ENCODE measurements at places on chromosomes 7 and 10.

- no peak for DNase-seq
Observed at GRCh38 chr10:23419655-23420329, 19.1 kb upstream of the OTUD1 start.

GRCh38 chr10:5070648-5071410 lies 23.4 kb upstream of the AKR1C3 start:
- no peak for DNase-seq

- no peak for DNase-seq
Observed at GRCh38 chr10:15718694-15719048, 1.1 kb downstream of the ITGA8 start.

GRCh38 chr7:128729494-128729893 lies 9.7 kb upstream of the CALU start:
- no peak for DNase-seq

DNA sequence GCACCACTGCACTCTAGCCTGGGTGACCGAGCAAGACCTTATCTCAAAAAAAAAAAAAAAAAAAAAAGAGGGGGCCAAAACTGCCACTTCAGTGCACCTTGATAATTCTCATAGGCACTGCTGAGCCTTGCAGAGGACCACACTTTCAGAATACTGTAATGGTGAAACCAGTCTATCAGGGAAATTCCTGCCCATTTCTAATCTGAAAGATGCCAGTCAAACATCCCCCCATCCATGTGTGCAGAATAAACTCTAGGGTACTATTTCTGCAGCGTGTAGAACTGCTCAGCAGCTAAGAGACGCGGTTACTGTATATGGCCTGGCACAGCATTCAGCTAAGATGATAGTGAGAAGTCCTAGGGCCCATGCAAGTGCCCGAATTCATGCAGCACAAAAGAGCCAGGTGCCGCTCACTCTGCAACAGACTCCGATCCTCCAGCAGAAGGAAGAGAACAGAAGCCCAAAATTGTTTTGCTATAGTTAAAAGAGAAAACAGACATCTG lies 286.8 kb upstream of the KLF14 start:
- no peak for DNase-seq

DNA sequence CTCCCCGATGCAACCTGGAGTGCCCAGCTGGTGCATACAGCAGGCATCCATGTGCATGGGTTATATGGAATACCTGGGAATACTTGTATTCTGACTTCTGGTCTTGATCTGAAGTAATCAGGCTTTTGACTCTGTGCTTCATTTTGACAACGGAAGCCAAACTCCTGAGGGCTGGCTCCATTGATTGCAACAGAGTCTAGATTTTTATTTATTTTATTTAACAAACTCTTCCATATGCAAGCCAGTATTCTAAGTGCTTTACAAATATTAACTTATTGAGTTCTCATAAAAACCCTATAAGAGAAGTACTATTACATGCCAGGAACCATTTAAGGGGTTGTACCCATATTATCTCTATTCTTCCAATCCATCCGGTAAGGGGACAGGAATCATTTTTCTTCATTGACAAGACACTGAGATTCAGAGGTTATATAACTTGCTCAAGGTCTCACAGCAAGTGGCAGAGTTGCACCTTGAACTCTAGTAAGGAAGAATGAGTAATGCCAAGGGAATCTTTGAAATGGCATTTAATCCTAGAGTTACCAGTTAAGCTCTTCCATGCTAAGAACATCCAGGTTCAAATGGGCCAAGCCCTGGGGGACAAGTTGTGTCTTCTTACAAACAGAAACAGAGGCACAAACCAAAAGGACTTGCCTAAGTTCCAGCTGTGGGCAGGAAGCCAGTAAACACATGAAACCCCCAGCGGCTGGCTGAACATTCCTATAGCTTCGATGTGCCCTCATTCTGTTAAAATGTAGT lies 241.0 kb downstream of the WDR11 start:
- DNase-seq, result no peak

GRCh38 chr7:16710651-16711050 lies 42.9 kb upstream of the TSPAN13 start:
- no peak for DNase-seq

DNA sequence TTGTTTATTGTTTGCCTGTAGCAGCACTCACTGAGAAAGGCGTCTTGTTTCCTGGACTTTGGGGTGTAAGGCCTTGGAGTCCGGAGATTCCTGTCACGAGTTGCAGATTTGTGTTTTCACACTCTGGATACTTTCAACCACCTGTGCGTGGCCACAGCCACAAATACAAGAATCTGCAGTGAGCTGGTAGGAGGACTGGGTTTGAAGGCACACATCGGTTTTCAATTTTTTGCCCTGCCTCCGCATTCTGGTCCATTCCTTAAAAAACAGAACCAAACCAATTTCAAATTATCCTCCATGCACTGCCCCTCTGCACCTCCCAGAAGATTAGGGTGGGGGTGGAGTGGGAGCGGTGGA lies 619 bp downstream of the EXOC4 start:
- no peak for DNase-seq

DNA sequence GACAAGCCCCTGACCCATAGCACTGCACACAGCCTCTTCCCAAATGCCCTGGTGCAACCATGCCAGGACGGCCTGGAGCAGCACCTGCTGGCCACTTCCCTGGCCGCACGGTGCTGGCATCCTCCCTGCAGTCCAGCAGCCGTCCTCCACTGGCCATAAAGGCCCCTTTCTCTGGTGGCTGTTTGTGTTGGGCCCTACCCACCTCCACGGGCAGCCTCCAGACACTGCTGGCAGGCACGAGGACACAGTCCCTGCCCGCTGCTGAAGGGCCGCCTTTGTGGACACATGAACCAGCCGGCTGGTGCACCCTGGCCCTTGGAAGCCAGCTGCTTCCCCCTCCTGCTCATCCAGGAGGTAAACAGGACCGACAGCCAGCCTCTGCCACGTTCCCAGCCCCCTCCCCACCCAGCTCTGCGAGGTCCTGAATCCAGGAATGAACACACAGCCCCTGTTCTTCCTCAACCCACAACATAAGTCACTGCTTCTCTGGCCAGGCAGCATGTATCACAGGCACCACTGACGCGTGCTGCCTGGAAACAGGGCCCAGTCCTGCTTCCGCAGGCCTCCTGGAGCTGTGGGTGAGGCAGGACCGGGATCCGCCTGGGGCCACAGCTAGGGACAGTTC lies 43.8 kb downstream of the SPOCK2 start:
- peak; percentile 66 for DNase-seq

DNA sequence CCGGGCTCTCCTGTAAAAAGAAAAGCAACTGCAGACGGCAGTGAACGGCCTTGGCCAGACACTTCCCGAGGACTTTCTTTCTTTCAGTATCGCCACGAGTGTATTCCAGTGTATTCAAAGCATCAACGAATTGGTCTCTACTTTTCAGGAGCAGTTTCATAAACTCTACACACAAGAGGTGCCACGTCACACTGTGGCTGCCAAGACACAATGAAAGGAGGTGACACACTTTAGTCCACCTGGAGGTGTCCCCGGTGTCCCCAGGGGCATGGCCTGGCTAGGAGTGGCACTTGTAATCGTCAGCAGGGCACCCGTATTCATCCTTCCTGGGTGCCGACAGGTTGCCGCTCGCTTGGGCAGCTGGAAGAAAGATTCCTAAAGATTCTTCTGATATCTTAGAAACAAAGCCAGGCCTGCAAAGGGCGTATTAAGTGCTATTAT lies 5.0 kb downstream of the TNS3 start:
- DNase-seq, result no peak

DNA sequence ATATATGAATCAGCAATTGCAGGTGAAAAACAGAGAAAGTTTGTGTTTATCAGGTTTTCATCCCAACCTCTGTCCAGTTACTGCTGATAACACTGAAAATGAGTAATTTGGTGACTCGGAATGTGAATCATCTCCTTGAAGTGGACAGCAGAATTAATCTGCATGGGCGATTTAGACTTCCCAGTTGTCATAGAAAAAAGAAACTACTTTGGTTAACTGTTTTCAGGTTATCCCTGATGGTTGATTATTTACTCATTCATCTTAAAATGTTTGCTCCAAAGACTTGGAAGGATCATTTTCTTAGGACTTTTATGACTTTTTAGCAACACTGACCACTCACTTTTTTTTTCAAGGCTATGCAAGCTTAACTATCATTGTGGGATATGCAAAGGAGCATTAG lies 504.1 kb upstream of the ANKRD30A start:
- no peak for DNase-seq

GRCh38 chr10:31272841-31273240 lies 46.2 kb upstream of the ZEB1 start:
- DNase-seq, result no peak

DNA sequence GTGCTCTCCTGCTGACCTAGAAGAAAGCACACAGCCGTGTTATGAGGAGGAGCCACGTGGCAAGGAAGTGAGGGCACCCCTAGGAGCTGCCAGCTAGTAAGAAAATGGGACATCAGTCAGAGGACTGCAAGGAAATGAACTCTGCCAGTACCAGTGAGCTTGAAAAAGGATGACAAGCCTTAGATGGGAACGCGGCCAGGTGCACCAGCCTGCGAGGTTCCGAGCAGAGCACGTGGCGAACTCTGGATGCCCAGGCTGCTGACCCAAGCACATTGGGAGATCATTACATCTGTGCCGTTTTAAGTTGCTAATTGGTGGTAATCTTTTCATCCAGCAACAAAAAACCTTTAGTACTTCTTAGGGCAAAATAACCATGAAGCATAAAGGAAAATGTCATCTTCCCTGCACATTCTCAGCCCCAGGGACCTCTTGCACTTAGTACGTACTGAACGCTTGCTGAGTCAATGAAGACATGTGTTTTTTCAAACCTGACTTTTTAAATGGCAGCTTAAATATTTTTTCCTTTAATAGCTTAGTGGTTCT lies 69.4 kb downstream of the AMZ1 start:
- DNase-seq, result no peak

- no peak for DNase-seq
Observed at GRCh38 chr7:104980440-104980839, 33.6 kb upstream of the KMT2E start.

DNA sequence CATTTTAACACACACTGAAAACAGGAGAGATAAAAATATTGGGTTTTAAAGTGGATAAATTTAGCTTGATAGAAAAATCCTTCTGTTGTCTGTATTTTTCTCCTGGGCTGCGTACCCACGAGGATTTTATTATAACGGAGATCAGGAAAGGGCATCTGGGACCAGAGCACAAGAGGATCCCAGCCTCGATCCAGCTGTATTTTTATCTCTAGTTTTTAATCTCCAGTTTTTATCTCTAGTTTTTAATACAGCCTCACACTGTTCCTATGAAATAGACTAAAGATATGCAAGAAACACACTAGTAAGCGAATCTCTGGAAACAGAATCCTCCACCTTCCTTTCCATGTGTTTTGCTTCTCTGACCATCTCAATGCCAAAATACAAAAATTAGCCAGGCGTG lies 295.2 kb downstream of the FRMD4A start:
- DNase-seq, result no peak

- no peak for DNase-seq
Observed at GRCh38 chr10:113097036-113097435, 147.0 kb downstream of the TCF7L2 start.

GRCh38 chr7:55593172-55593514 lies 20.8 kb upstream of the VOPP1 start:
- no peak for DNase-seq

GRCh38 chr10:115525141-115525540 lies 432.0 kb downstream of the ATRNL1 start:
- DNase-seq, result no peak

GRCh38 chr10:87935290-87936141 lies 72.1 kb downstream of the PTEN start:
- no peak for DNase-seq

DNA sequence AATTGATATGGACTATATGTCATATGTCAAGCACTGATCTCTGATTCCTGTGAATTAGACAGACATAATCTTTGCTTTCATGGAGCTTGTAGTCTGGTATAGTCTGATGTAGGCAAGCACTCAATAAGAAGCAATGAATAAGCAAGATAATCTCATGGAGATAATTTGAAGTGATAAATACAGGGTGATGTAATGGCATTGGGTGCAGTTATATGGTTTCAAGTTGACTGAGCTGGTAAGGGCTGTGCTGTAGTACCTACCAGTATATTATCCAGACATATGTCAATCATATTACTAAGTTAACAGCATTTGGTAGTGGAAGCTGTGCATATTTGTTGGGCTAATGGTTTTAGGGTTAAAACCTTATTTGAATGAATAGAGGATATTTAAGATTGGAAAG lies 117.5 kb upstream of the PRPS1L1 start:
- no peak for DNase-seq

DNA sequence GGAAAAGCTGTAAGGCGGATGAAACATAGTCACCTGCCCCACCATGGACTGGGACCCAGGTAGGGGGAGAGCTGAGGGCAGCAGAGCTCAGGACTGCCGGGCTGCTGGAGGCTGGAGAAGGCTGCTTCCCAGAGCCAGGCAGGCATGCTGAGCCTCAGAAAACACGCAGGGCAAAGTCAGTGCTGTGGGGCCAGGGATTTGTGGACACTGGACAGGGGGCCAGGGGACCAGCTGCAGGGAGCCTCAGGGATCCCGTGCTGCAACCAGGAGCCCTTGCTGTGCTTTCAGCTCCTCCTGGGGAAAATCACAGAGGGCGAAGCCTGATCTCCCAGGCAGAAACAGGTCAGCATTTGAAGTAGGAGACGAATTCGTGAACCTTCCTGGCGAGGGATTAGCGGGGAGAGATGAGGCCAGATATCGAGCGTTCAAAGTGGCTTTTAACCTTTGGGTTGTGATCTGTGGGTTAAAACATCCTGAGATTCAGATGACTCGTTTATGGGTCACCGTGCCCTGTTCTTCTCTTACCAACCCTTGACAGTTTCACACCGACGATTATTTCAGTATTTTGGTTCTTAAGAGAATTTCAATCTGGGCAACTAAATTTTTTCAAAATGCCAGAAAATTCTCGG lies 85.6 kb upstream of the SHH start:
- DNase-seq, result no peak

DNA sequence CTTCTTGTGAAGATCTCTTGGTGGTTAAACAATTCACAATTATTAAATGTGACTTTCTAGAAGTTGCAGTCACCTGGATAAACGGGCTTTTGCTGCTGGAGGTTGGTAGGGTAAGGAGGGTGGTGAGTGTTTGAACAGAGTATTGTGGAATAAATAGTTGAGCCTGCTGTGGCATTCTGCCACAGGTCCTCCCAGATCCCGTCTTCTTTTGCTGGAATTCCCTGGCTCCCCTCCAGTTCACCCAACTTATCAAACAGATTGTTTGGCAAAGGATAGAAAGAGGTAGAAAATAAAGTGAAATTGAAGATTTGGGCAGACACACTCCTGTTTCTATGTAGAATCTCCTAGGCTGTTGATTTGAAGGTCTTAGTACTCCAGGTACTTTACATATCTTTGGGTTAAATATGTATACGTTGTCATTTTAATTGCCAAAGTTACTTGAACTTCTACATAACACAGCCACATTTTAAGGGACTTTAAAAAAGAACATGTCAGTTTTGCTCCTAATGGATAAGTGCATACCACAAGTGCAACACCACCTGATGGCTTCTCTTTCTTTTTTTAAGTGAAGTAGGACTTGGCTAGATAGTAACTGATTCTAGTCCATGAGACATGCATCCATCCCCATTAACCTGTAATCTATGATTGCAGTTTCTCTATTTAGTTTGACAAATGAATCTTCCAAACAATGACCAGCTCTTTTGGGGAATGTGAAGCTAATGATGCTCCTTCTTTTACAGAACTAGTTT lies 83.0 kb downstream of the ARL4A start:
- DNase-seq, result no peak

Measured in right kidney (tissue), 9 donors.